ENCODE measurements at places on chromosomes 1 and 21.

- no peak for DNase-seq
Observed at GRCh38 chr1:235776396-235776795, 90.3 kb downstream of the LYST start.

- DNase-seq = no peak
Observed at GRCh38 chr1:28239004-28239403, 3.1 kb downstream of the ATP5IF1 start.

- DNase-seq = peak; percentile 36
Observed at GRCh38 chr1:53525595-53525994, 66.4 kb downstream of the DMRTB1 start.

DNA sequence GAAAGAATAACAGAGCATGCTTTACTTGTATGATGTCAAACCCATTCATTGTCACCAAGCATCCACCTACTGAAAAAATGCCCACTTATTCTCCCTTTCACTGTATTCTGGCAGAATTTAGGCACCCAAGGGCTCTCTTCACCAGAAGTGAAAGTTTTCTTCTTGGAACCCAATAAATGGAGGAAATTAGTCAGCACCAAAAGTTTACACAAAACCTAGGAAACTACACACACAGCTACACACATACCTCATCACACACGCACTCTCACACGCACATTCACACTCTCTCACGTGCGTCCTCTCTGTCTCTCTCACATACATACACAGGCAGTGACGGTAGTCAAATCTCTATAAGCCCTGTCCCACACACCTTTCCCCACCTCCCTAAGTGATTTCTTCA is 37.6 kb downstream of the MCOLN2 start:
- no peak for DNase-seq

GRCh38 chr1:200072636-200073285 is 45.3 kb downstream of the NR5A2 start:
- DNase-seq = no peak

DNA sequence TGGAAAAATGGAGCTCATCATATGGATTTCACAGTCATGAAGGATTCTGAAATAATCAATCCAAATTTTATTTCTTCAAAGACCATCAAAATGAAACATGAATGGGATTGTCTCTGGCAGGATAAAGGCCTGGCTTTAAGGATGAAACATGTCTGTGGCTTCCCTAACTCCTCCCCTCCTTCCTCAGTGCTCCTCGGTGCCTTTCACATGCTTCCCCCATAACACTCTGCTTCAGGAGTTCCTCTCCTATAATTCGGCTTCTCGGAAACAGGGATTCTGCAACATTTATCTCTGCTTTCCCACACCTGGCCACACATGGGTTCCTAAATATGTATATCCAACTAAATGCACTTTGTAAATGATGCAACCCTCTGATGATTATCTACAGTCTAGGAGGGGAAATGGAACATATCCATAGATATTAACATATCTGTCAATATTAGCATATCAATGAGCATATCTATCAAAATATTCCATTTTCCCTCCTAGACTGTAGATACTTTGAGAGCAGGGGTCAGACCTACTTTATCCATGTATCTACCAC is 153.8 kb downstream of the PLPP3 start:
- DNase-seq = no peak

DNA sequence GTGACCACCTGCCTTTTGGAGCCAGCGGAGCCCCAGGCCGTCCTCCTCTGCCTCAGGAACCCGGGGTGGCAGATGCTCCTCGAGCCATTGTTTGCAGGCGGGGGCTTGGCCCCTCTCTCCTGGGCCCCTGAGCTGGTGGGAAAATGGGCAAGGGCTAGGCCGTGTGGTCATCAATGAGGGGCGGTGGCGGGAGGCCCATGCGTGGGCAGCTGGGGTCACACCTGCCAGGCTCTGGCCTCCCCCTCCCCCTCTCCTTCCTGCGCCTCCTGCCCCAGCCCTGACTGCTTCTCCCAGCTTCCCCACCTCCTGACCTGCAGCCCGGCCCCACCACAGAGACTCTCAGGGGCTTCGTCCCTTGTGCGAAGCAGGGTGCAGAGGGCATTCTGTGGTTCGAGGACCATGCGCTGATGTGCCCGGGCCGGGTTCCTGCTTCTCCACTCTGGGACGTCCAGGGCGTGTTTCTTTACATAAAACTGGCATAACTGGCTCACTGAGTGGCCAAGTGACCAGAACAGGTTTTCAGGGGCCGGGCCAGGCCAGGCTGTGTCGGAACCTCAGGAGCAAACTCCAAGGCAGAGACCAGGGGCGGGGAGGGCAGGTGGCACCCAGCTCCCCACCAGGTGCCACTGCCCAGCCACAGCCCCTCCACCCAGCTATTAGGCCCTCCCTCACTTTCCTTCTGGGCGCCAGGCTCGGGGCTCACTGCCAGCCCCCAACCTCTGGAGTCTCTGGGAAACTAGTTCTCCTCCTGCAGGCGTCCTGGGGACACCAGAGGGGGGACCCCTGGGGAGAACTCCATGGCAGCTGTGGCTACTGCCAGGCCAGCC is 9.3 kb downstream of the SAMD11 start:
- DNase-seq = peak; percentile 73

DNA sequence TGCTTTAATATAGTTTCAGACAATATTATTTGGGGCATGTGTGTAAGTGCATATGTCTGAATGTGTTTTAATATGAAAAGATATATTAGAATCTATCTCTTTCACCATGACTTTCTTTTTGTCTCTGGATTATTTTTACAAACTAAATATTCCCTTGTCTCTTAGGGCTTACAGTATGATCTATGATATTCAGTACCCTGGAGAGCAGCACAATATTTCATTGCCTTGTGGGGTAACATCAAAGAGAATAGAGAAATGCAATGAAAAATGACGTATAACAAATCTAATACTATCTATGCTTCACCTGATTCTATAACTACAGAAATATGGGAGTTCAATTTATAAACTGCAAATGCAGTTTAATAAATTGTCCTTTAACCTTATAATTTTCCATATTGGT is 2084.5 kb downstream of the MRPL39 start:
- DNase-seq = no peak

DNA sequence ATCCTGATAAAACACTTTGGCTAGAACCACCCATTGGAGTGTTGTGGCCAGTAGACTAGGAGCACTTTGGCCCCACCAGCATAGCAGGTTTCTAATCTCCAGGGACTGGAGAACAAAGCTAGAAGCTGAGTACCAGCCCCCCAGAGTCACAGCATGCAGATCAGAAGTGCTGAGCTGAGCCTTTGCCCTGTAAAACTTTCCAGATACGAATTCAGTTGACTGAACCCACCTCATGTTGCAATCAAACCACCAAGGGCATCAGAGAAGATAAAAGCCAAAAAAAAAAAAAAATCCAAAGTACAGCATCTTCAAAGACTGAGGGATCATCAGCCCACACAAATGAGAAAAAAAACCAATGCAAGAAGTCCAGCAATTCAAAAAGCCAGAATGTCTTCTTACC is 8.7 kb upstream of the CD53 start:
- no peak for DNase-seq

GRCh38 chr1:188652678-188653077 is 1823.9 kb downstream of the PLA2G4A start:
- DNase-seq = no peak

DNA sequence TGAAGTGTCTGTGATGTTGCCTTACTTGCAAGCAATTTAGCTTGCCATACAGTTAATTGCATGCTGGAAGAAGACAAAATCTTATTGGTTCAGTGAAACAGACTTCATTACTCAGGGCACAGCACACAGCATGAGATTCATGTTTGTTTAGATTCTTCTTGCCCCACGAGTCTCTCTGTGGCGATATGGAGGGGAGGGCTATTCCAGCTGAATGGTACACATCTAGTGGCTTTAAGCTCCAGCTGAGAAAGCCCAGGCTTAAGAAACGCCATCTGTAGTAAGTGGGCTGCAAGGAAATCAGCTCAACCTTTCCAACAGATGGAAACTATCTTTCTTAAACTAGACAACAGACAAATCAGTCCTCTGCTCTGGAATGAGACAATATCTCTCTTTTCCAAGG is 1022.0 kb downstream of the NCAM2 start:
- DNase-seq = no peak

DNA sequence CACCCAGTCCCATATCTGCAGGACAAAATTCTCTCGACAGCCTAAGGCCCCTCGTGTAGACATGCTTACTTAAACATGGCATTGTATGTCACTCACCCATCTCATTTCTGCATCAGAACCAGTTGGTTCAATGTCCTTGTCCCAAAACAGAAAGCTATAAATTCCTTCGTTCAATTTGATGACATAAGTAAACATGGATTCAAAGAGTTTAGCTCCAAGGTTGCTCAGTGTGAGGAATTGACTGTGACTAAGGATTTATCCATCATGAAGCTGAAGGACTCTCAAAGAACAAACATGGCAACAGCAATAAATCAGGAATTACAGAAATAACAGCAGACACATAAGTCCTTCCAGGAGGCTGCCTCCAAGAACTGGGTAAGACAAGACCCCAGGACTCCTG is 237.2 kb downstream of the TOMM20 start:
- DNase-seq = peak; percentile 59

- DNase-seq = no peak
Observed at GRCh38 chr1:20114021-20114648, 5.2 kb downstream of the PLA2G2D start.

DNA sequence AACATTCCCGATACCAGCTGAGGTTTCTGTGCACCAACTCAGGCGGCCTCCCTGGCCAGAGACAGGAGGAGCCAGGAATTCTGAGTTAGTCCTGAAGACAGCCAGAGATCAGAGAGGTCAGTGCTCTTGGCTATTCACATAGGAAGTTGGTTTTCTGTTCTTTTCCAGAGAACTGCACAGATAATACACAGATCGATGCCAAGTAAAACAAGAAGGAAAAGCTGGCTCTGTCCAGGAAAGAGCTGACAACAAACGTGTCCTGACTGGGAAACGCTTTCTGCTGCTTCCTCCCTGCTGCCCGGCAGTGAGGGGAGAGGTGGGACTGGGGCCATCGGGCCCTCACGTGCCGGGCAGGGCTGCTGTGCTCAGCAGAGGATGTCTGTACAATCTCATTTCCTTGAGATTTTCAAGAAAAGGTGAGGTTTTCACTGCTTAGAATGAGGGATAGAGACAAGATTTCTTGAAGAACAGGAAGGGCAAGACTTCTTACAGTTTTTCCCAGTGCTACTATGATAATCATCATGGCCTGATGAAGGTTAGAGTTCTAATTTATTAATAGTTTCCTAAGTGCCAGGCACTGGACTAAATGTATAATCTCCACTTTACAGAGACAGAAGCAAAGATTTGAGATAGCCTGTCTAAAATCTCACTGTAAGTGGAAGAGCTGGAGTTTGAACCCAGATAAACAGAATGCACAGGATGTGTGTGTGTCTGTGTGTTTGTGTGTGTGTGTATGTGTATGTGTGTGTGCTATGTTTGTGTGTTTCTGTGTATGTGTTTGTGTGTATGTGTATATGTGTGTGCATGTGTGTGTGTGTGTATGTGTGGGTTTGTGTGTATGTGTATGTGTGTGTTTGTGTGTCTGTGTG is 211.0 kb upstream of the RAB4A start:
- no peak for DNase-seq

GRCh38 chr21:35232545-35233176 is 183.6 kb upstream of the RUNX1 start:
- DNase-seq = peak; percentile 57

- DNase-seq = no peak
Observed at GRCh38 chr1:37354876-37355650, 119.3 kb upstream of the ZC3H12A start.

All from DMS53 (cell line).